ENCODE measurements at places on chromosomes 4 and X.

DNA sequence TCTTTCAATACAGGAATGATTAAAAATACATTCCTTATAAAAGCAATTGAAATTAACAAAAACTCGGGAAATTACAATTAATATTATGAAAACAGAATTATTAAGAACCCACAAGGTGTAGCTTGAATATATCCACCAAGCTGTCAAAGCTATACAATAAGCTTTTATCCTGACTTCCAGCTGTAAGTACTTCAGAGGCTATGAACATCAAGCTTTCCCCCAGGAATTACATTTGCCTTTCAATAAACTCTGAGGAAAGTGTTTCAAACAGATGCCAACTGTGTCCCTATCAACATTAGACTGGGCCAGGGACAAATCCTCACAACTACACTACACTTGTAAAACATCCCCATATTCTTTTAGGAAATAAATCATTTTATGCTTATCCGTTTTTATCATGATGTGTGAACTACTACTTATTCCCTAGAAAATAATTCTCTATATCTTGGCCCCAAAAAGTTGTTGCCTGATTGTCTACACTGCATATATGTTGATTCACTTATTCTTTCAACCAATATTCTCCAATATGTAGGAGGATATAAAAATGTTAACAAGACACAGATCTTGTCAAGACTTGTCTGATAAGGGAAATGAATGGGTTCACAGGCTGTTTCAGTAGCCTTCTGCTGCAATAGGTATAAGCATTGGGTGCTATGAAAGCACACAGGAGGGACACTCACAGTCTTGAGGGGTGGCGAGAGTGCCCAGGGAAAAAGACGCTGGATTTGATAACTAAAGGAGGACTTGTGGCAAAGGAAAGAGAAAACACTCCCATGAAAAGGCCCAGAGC is 494.1 kb downstream of the CENPC start:
- DNase-seq: no peak

DNA sequence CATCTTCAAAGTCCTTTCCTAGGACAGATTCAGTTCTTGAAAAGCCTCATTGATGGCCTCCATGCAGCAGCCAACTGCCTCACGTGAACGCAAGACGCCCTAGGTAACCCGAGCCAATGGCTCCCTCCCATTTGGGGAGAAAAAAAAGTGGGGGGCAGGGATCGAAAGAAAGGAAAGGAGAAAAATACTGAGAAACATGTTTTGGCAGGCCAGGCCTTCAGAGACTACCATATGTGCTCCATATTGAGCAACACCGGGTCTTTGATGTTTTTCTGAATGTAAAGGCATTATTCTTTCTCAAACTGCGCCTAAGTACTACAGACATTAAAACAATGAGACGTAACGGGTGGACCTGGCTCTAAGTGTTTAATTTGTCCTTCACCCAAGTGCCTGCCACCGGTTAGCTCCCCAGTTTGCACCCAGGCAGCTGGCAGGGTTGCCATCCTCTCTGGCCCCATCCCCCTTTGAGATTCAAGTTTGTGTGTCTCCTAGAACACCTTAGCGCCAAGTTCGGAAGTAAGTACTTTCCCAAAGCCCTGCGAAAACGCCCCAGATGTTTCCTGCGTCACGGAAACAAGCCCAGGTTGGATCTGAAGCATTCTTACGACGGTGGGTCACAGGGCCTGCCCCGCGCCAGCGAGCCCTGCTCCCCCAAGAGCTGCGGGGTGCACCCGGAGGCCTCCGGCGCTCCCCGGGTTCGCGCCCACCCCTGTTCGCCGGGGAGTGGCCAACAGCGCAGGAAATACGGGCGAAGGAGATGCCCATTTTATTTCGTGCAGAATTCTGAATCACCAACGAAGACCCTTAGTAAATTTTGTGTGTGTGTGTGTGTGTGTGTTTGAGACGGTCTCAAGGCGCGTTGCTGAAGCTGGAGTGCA is 30.1 kb downstream of the HAND2 start:
- DNase-seq: no peak

GRCh38 chr4:153679486-153679885 is 4.6 kb upstream of the TLR2 start:
- no peak for DNase-seq

DNA sequence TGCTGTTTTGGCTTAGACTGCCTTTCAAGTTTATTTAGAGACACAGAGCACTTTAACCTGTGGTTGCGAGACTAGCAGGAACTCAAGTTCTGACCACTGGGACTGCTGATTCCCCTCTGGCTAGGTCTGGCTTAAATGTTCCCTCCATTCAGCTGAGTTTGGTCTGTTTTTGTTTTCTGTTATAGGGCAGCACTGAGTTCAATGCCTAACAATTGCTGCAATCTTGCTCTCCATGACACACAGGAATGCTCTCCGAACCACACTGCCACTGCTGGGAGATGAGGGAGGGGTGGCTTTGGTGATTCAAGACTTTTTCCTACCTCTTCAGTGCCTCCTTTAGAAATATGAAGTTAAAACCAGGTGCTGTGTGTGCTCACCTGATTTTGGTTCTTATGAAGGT is 106.3 kb upstream of the EOLA2 start:
- no peak for DNase-seq

DNA sequence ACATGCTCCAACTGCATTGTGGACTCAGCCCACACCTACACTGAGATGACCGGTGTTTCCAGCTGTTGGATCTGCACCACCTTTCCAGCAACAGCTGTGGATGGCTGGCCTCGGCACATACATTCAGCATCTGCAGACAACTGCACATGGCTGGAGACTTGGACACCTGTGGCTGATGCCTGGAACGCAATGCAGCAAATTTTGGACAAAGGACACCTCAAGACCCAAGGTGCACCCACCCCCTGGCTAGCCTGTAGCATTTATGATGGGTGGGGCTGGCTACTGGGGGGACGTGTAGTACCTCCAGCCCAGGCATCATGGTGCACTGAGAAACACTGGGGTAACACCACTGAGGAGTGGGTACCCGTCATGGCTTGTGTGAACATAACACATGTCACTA is 57.3 kb upstream of the CCDC149 start:
- DNase-seq: no peak
